ENCODE measurements at places on chromosomes 11 and 22. TPM values are rescaled to one million over a fixed set of nuclear protein-coding genes. Genes with fewer than 3 reads are reported as not detected.

Gene RAG2
- not detected for total RNA-seq

Gene TRIM48
- not detected for total RNA-seq

Gene RAB38
- 29.7 TPM for total RNA-seq

DNA sequence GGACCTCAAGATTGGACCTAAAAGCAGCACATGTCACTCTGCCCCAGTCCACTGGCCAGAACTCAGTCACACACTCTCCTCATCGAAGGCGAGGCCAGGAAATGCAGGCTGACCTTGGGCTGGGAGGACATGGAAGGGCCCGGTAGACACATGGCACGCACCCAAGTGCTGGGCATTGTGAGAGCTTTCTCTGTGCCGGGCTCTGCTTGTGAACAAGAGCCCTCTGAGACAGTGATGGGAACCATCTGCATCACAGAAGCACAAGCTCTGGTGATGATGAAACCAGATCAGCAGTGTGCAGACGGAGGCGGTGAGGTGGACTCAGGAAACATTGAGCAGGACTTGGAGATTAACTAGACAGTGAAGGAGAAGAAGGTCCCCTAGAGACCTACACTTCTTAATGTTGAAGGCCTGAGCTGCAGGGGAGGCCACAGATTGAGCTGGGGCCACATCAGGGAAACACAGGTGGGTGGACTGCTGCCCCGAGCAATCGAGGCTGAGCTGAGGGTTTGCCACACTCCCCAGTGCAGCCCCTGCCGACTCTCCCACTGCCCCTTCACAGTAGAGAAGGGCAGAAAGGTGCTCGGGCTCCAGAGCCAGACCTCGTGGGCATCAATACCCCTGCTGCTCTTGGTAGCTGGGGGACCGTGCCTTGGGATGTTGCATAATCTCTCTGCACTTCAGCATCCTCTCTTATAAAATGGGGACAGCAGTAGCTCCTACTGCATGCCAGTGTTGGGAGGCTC is 1460.5 kb downstream of the TBC1D22A start:
- DNase-seq, result no peak

DNA sequence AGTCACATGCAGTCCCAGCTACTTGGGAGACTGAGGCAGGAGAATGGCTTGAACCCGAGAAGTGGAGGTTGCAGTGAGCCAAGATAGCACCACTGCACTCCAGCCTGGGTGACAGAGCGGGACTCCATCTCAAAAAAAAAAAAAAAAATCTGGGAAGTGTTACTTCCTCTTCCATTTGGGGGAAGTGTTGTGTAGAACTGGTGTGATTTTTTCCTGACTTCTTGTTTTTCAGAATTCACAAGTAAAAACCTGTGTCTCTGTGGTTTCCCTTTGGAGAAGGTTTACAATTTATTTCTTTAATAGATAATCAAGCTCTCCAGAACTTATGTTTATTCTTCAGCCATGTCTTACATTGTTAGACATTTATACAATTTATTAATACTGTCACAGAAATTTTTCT is 396.1 kb downstream of the BRD1 start:
- no peak for DNase-seq

Data from adrenal gland (tissue), 19 donors.